Stimulated activated CD8-positive, alpha-beta memory T cell treated with anti-CD3 and anti-CD28 coated beads, Interleukin-15, amount 100 ng/mL, for 48 hours (primary cell): ENCODE measurements at places on chromosomes 16 and 17.

- DNase-seq = no peak
Observed at GRCh38 chr17:74108126-74108705, 95.3 kb upstream of the RPL38 start.

DNA sequence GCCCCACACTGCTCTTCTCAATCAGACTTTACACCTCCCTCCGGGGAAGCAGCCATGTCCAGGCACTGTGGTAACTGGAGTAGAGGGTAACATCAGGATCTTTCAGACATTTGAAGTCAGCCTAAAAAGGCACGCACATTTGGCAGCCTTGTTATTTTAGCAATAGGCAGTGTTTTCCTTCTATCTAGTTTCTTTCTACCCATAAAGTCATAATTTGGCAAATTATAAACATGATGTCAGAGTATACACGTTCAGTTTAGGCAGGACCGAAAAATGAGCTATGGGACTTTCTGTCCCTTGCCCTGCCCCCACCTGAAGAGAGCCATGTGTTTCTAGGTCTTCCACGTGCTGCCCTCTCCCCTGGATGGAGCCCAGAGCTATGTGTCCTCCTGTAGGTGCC is 21.1 kb downstream of the NARF start:
- no peak for DNase-seq

- no peak for DNase-seq
Observed at GRCh38 chr17:65079489-65079900, 23.0 kb upstream of the GNA13 start.

DNA sequence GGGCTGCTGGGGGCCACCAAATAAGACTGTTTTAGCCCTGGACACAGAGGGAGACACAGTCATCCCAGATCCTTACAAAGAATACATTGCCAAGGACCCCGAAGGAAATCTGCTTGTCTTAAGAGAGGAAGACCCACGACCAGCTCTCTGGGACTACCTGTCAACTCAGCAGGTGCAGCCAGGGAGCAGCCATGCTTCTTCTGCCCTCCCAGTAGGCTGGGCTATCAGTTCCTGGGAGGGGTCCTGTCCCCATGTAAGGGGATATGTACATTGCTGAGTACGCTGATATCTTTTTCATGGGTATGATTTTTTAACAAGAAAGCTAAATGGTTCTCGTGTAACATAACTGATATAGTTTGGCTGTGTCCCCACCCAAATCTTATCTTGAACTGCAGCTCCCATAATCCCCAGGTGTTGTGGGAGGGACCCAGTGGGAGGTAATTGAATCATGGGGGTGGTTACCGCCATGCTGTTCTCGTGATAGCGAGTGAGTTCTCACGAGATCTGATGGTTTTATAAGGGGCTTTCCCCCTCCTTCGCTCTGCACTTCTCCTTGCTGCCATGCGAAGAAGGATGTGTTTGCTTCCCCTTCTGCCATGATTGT is 11.3 kb downstream of the SSTR2 start:
- no peak for DNase-seq

- DNase-seq = no peak
Observed at GRCh38 chr16:70687671-70688245, 1.9 kb upstream of the MTSS2 start.
